Progenitor cell of endocrine pancreas (in vitro differentiated cells): ENCODE measurements at places on chromosomes 11 and 22.

DNA sequence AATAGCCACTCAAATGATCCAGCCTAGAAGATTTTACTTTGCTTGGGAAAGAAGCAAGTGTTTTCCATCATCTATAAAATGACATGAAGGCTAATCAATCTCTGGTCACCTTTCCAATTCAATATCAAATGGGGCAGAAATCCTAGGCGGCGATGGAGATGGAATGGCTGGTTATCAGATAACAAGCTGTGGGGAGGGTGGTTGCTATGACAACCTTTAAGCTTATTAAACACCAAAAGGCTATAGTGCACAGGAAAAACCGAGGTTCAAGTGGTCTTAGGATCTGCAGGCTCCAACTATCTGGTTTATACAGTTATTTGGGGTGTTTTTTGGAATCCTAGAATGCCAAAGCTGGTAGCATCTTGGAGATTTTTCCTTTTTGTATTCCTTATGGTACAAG, 13.9 kb upstream of the BSX start:
- DNase-seq = no peak

DNA sequence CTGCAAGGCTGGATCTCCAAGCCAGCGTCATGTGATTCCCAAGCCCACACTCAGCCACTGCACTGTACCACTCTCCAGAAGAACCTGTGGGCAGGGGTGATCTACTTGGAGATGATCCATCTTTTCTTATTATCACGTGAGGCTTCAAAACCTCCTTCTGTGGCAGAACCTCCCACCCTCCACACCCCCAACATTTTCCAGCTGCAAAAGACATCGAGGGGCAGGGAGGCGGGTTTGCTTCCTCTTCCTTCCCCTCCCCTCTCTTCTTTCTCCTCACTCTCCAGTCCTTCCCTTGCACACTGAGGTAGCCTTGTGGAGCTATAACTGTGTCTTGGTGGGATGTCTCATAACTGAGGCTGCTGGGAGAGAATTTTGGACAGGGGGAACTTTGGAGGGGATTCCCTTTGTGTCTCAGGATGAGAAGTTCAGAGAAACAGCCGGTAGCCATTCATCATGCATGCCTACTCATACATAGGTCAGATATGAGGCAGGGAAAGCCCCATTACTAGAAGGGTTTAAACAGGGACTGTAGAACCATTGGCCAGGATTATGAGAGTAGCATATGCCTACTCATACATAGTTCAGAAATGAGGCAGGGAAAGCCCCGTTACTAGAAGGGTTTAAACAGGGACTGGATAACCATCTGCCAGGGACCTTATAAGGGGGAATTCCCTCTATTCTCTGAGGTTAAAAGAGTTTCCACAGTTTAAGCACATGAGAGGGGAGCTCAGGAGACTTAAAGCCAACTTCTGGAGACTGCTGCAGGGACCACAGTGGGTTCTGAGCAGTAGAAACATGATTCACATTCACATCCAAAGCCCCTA, 420.7 kb upstream of the CADM1 start:
- DNase-seq = no peak

DNA sequence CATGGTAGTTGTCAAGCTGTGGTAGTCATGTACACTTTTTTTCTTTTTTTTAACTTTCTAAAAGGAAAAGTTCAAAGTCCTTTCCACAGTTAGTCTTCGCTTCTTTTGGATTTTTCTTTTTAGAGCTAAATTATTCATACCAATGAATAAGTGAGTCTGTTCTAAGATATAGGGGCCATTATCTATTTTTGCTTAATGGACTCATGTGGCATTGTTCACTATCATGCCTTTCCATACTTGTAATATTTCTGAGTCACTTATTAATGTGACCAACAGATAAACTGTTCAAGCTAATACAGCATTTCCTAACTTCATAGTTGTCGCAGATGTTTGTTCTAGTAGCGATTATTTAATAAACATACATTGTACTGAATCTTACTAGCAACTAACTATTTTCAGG, 8.0 kb upstream of the B3GNT6 start:
- DNase-seq = no peak

DNA sequence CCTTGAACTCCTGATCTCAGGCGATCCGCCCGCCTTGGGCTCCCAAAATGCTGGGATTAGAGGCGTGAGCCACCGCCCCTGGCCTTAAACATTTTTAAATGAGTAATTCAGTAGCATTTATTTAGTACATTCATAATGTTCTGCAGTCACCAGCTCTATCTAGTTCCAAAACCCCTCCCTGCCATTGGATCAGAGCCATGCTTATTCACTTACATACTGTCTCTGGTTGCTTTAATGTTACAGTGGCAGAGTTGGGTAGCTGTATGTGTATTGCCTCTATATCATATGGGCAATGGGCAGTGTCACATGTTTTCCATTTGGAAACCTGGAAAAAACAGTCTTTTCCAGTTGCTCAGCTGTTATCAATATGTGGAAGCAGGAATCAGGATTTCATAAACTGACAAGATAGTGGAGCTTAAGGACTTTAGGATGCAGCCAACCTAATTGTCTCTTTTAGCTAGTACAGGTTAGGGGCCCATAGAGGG, 10.5 kb downstream of the COA4 start:
- no peak for DNase-seq

- no peak for DNase-seq
Measured at GRCh38 chr22:48456449-48456848, 1371.2 kb downstream of the BRD1 start.

DNA sequence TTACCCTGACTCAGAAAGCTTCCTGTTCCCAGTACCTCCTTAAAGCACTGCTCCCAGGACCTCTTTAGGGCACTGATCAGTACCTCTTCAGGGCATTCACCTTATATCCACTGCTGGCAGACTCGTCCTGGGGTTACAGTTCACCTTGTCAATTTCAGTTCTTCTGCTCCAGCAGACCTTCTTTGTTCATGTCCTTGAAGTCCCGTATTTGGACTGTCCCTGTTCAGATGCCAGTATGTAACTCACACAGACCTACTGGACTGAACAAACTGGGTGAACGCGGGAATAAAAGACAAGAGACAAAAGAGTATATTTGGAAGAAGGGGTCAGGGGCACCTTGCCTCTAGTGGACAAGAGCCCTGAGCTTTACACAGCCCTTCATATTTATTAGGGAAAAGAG, 31.8 kb upstream of the NCAM1 start:
- DNase-seq = no peak

DNA sequence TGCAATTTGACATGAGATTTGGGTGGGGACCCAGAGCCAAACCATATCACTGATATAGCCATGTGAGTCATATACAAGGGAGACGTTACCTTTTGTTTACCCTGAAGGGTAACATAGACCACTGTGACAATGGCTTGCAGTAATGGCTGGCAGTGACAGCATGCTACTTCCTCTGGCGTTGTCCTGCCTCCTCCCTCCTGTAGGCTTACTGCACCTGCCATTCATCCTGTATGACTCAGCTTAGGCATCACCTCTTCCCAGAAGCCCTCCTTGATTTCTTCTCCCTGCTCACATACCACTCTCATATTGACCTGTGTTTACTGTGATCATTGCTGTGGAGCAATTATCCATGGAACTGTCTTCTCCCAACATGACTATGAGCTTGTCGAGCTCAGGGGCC, 12.0 kb upstream of the PVALB start:
- no peak for DNase-seq

DNA sequence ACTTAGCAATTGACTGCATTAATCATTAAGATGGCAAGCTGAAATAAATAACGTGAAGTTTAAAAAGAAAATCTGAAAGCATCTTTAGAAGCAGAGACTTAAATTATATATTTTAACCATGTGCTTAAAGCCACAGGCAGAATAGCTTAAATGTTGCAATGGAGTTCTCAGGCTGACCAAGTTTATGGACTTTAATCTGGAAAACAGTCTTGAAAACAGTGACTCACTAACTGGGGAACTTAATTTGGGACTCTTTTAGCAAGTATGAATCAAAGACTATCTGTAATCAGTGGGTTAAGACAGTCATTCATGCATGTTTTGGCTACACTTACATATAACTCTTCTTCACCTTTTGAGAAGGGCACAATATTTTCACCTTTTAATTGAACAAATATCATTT, 12.6 kb upstream of the GLYATL1 start:
- DNase-seq = no peak

DNA sequence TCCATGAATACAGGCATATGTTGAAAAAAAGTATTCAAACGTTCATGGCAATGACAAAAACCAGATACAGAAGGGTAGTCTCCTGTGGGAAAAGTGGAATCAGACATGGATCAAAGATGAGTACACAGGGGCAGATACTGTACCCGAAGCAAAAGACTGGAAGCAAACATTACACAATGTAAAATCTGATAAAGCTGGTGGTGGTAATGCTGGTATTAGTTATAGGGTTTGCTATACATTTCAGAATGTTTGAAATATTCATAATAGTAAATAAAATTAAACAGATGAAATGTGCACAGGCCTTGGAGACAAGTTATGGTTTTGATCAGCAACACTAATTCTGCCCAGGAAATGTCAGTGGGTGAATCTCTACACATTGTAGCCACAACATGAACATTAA, 607.6 kb downstream of the SOX6 start:
- DNase-seq = no peak

- DNase-seq = no peak
Measured at GRCh38 chr11:101840704-101841103, 74.1 kb upstream of the CEP126 start.

- DNase-seq = no peak
Measured at GRCh38 chr22:31187627-31188026, 24.5 kb upstream of the LIMK2 start.

GRCh38 chr11:133810766-133811165, 34.5 kb downstream of the SPATA19 start:
- no peak for DNase-seq

GRCh38 chr22:20523086-20523983, 15.9 kb downstream of the MED15 start:
- DNase-seq = no peak

- no peak for DNase-seq
Measured at GRCh38 chr22:28983190-28983589, 78.4 kb downstream of the C22orf31 start.

GRCh38 chr11:106420686-106421085, 343.2 kb downstream of the AASDHPPT start:
- DNase-seq = no peak

DNA sequence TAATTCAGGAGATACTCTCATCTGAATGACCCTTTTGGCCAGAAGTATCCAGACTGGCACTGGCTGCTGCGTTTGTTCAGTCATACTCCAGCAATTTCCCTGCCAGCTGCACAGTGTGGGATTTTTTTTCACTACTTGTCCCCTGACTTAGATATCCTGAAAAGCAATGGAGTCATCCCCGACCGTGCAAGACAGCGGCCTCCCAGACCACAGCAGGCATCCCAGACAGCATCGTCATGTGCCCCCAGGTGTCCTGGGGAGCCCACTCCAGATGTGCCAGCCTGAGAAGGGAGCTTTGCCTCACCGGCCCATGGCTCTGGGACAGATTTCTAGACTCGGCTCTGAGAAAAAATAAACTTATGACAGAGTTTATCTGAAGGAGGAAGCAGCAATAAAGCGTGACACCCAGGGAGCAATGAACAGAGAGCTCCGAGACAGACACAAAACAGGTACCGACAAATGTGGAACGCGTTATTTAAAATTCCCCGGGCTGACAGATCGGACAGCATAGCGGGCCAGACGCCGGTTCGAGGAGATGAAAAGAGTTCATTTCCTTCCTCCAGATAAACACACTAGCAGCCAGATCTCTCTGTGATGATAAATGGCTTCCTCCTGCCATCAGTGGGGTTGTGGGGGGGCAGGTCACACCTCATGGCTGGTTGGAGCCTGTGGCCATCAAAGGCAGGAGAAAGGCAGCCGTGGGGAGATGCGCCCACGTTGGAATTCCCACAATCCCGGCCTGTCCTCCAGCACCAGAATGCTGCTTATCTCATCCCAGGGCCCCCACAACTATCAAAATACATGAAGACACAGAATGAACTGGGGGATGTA, 106.4 kb upstream of the FGF3 start:
- DNase-seq = no peak

DNA sequence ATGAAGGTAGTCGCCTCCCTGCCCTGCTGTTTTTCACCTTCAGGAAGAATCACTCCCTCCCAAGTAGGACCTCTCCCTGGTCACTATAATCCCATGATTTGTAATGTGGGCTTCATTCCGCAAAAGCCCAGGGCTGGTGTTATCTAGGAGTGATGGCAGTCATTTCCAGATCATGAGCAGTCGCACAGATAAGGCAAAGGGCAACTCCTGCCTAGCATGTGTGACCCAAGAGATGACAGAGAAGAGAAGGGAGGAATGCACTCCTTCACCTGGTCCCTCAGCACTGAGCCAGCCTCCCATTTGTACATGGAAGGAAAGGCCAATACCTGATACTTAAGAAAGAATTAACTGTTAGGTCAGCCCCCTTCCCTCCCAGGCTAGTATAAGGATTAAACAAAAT, 102.9 kb downstream of the RPL27A start:
- no peak for DNase-seq

DNA sequence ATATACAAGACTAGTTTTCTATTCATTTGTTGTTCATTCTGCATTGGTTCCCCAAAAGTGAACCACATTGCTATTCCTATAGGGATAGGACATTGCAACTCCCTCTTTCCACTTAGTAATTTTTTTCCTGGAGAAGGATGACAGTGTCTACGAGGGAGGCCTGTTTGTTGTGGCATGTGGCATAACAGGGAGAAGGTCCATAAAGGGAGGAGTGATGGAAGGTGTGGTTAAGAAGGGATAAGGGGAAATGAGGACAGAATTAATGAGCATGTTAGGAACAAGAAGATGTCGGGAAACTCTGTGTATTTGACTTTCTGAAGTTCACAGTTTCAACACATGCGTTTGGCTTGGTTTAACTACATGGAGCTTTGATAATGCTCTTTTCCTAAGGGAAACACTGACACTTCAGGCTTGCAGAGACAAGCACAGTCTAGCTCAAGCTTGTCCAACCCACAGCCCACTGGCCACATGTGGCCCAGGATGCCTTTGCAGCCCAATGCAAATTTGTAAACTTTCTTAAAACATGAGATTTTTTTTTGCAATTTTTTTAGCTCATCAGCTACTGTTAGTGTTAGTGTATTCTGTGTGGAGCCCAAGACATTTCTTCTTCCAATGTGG, 149.7 kb downstream of the TRPC6 start:
- no peak for DNase-seq

- peak; percentile 54 for DNase-seq
Measured at GRCh38 chr11:8593935-8594909, at the start of gene STK33. STK33 (minus strand) TSS chr11:8594228; CDS start chr11:8474905, 119,323 bp downstream.

- DNase-seq = no peak
Measured at GRCh38 chr11:73358071-73358470, 18.1 kb upstream of the RELT start.

GRCh38 chr22:35622191-35622913, 5.2 kb upstream of the MB start:
- no peak for DNase-seq
